Activated T-cell treated with anti-CD3 and anti-CD28 coated beads, Interleukin-2, amount 50 U/mL, for 4 hours (primary cell): ENCODE measurements at places on chromosomes 6 and 20.

DNA sequence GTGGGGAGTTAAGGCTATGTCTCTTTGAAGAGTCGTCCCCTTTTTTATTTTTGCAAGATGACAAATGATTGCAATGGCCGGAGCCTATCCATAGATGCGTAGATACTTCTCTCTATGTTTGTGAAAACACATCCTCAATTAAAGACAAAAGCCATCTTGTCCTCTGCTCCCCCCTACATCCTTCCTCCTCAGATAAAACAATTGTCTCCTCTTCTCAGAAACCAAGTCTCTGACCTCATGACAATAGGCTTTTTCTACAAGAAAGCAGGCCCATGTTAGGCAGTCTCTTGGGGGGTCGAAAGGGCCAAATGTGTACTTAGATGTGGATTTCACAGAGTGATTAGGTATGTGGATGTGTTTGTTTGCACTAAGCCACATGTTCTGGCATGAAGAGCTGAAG, 51.1 kb upstream of the SSTR4 start:
- no peak for DNase-seq

DNA sequence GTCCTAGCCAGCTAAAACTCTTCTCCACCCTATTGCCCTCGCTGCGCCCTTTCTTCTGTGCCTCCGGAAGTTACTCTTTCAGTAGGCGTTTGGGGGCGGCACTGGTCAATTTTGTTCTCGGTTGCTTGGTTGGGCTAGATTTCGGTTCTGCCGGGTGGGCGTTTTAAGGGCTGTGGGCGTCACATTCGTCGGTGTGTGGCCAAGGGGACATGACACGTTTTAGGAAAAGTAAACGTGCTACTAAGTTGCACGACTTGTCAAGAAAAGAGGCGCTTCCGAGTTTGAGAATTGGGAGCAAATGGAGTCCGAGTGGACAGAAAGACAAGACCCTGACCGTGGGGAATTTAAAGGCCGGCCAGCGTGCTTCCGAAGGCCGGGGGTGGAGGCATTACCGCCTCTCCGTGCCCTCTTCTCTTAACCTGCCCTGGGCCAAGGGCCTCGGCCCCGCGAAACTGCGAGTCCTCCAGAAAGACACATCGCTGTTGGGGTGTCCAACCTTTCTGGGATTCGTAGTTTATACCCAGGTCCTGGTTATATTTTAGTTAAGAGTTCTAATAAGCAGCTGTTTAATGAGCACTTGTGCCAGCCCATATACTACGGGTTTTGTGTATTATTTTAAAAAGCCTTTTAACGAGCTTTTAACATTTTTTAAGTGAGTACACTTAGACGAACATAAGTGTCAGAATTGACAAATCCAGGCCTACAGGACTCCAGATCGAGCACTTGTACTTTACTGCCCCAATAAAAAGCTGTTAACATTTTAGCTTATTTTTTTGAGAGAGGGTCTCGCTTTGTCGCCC, 664 bp upstream of the BAG6 start:
- no peak for DNase-seq

GRCh38 chr6:20135677-20136268, 76.5 kb downstream of the MBOAT1 start:
- no peak for DNase-seq

DNA sequence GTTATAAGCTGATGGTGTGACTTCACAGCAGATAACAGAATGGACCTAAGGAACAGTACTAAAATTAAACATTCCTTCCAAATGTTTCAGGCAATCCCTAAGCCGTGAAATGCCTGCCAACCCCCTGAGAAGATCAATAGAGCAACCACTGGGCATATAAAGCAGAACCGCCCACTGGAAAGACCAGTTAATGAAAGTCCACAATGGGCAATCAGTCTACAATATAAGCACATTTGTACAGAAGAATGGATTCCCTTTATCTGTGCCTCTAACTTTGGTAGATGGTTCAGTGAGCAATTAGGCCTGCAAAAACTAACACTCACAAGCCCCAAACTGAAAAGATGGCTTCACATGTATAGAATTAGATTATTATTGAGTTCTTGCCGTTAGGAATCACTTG, 286.6 kb downstream of the UBE3D start:
- no peak for DNase-seq

DNA sequence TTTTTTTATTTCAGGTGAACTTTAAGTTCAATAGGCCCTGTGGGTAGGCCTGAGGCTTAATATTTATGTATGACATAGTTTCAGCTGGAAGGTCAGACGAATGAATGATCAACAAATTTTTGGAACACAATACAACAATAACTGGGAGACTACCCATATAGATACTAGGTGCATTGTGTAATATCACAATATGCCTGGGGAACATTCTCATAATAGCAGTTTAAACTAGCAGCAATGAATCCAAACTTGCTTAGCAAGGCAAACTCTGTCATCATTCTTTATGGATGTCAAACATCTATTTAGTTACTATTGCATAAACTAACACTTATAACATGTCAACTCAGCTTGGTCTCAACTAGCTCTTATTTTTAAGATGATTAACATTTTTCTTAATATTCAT, 49.3 kb downstream of the ELOVL4 start:
- no peak for DNase-seq

- no peak for DNase-seq
Observed at GRCh38 chr6:72930556-72931132, 294.7 kb downstream of the KHDC1L start.
